ENCODE measurements at places on chromosomes 11 and 22. TPM values are rescaled to one million over a fixed set of nuclear protein-coding genes. Genes with fewer than 3 reads are reported as not detected.
A peak's percentile ranks its signal among the peaks of the same experiment; 100 is the strongest.

DNA sequence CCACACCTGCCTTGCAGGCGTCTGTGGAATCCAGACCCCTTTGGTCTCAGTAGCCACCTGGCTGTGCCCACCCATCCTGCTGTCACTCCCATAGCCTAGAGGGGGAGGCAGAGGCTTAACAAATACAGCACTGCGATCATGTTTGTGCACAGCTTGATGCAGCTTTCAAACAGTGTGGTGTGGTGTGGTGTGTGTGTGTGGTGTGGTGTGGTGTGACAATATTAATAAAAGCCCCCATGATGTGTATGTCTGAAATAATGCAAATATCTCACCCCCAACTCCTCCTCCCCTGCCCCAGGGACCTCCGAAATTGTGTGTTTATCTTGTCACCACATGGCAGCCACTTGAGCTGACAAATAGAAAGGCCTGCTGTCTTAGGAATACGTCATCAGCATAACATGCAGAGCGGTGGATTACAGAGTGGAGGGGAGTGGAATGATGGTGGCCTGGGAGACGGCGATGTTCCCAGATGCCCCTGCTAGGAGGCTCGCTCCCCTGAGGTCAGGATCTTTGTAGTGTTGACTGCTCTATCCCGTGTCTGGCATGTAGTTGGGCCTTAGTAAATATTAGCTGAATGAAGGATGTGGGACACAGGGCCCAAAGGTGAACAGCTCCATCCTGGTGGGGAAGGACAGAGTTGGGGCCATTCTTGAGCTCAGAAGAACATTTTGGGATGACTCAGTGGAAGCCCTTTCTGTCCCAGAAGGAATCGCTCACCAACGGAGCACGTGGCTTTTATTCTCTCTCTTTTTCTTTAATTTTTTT lies 2.8 kb downstream of the PDXP start:
- DNase-seq = peak; percentile 48

DNA sequence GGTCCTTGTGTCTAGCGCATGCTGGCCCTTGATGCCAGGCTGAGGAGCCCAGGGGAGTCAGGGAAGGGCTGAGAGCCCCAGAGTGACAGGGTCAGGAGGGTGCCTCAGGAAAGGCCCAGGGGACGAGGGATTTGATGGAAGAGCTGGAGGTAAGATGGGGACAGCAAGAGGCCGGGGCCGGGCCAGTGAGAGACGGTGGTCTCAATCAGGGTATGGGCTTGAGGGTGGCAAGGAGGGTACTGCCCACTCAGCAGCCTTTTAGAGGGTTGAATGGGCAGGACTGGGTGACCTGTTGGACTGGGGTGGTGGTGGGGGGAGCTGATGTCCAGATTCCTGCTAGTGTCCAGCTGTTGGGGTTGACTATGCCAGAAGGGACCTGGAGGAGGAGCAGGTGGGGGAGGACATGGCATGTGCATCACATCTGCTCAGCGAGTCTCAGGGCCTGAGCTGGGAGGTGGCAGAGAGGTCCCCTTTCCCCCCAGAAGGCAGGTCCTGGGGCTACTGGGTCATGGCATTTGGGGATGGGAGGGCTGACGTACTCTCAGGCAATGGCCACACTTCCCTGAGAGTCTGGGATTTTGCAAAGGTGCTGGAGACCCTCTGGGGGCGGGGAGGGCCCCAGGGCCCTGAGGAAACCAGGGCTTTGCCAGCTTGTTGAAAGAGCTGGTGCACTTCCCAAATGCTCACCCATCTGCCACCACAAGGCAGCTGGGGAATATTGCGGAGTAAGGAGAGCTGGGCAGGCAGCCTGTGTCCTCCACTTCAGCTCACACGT lies 18.4 kb downstream of the MYO7A start:
- DNase-seq = no peak

DNA sequence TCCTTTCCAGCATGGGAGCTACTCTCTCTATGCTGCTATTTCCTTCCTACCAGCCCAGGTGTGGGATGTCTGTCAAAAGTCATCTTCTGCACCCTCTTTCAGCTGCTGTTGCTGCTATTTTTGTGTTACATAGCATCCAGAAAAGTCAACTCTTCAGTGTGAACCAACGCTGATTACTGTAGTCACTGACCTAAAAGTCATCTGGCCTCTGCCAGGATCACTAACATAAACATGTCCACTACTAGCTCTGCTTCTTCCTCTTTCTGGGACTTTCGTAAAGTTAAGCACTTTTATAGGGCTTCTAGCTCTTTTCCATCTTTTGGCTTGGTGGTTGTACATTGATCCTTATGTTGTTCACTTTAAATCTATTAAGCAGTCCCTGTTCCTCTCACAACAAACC lies 90.2 kb upstream of the CARD18 start:
- DNase-seq = no peak

Gene EMID1
- not detected for total RNA-seq

Gene ATG13
- 62.1 TPM for total RNA-seq

DNA sequence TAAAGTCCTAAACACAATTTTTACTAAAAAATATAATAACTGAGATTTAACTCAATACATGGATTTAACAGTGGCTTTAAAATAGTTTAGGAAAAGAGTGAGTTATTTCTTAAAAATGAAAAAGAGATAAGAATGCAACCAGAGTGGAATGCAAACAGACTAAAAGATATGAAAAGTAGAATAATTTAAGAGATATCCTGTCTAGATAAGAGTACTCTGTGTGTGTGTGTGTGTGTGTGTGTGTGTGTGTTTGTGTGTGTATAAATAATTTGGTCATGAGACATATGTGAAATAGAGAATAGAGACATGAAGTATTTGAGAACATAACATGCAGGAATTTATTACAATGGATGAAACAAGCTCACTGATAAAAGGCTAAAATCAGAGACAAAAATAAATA lies 986.9 kb upstream of the CHORDC1 start:
- no peak for DNase-seq

Gene CRYBA4
- total RNA-seq = not detected

Gene SLC35F2
- 7.7 TPM for total RNA-seq

Gene OR51A4
- not detected for total RNA-seq

- DNase-seq = no peak
These were observed 18.3 kb upstream of the SLC5A1 start for GRCh38 chr22:32024796-32025195.

GRCh38 chr11:61472282-61472681 lies 36.3 kb upstream of the LRRC10B start:
- DNase-seq = no peak

Gene TMPRSS13
- total RNA-seq = 1.4 TPM

Gene BEST1
- not detected for total RNA-seq
